Gastrocnemius medialis (tissue), 4 donors: ENCODE measurements at places on chromosomes 4 and X.
A peak's percentile ranks its signal among the peaks of the same experiment; 100 is the strongest.

DNA sequence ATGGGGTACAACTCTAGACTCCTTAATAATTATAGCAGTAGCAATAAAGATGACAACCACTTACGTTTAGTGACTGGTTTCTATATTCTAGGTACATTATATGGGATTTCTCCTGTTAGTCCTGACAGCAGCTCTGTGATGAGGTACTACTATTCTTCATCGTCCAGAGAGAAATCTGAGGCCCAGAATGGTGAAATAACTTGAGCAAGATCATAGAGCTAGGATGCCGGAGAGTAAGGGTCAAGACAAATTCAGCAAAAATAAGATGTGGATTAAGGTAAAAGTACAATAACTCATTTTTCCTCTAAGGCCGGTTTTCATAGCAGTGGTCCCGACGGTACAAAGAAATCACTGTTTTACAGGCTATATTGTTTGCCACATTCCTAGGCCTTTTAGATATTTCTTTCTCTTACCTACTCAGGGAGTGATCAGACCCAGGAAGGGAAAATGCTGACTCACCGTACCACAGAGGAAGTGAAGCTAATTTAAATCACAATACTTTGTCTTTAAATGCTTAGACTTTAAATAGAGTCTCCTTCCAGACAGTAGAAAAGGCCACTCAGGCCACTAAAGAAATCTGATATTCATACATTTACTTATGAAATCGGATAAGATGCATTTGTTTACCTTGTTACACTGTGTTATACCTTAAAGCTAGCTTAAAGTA is 2023.0 kb upstream of the AGA start:
- no peak for DNase-seq

- no peak for DNase-seq
These were observed 7.6 kb downstream of the KLF3 start for GRCh38 chr4:38671592-38671940.

GRCh38 chr4:42048394-42048793 is 58.1 kb downstream of the SLC30A9 start:
- no peak for DNase-seq

GRCh38 chrX:74949717-74950116 is 24.5 kb upstream of the NEXMIF start:
- DNase-seq: no peak

DNA sequence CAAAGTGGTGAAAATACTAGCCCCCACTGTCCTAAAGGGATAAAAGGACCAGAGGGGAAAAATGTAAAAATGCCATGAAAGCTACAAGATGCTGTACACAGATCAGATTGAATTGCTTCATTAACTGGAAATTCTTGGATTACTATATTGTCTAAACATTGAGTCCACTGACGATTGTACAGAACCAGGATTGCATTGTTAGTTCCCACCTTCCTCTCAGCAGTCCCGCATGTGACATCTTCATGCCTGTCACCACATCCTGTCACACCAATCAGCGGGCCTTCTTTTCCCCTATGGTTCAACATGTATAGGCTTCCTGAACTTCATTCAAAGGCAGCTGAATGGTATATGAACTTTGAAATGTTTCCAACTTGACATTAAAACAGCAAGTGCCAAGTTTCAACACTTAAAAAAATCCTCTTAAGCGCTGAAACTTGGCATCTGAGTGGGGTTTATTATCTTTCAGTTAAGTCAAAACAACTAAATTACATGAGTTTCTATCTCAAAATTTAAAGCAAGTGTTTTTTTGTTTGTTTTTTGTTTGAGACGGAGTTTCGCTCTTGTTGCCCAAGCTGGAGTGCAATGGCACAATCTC is 24.6 kb downstream of the ZRSR2 start:
- no peak for DNase-seq

DNA sequence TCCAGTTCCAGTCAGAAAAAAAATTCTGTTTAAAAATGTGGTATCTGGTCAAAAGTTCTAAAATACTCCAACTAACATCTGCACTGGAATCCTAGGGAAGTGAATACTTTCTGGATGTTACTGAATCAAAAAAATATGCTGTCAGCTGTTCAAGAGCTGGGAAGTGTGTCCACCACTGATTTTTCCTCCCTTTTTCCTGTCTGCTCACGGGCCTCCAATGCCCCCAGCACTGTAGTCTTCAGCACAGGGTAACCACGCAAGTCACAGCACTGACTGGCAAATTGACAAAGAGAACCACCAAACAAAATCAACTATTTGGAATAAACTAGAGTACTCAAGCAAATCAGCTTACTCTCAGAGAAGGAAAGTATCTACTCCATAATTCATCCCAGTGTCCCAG is 9.9 kb downstream of the VEGFC start:
- DNase-seq: no peak

DNA sequence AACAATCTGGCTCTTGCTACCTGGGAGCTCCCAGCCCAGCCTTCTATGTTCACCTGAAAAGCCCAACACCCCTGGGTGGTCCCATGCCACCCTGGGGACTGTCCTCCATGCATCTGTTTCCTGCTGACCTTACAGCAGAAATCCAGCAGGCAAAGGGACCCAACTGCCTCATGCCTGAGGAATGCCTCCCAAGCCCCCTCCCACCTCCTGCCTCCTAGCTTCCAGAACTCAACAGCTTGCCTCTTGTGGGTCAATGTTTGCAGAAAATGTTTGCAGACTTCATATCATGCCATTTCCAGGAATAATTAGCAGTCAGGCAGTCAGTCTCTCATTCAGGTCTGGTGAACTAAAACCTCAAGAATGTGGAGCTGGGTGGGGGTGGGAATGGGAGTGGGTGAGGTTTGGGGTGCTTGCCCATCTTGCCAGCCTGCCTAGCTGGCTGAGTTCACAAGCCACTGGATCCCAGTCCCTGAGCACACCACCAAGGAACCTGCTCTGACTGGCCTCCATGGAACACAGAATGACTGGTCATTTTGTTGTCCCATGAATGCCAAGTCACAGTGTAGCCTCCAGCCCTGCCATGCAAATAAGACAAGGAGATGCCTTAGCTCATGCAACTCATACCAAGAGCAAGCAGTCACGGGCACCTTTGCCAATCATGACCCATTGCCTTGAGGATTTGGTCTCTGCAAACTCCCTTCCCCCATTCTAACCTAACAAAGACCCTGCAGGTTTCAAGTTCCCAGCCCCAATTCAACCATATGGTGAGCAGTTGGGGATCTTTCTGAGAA is 12.1 kb upstream of the PLAC1 start:
- peak; percentile 9 for DNase-seq

- no peak for DNase-seq
These were observed 176.5 kb downstream of the GBA3 start for GRCh38 chr4:22869235-22869634.

DNA sequence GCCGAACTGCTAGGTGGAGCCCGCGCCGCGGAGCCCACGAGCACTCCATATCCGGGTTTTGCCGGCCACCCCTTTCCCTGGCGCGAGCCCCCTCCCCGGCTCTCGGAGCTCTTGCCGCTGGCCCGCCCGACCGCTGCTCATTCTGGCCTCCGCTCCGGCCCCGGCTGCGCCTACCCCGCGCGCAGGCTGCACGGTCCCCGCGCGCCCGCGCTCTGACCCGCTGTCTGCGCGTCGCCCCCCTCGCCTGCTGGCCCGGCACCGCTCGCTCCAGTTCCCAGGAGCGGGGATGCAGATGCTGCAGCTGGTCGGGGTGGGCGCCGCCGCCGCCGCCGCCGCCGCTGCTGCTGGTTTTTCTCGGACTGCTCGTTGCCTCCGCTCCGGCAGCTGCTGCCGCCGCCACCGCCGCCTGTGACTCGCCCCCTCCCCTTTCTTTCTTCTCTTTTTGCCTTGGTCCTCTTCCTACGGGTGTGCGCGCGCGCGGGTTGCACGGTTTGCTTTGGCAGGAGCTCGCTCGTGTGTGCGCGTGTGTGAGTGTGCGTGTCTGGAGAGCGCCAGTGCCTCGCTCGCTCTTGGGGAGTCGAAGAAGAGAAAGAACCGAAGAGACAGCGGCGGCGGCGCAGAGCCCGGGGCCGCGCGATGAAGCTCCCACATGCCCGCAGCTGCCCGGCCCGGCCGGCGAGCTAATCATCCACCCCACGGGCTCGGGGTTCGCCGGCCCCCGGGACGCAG is at the start of gene ADGRL3:
ADGRL3 (plus strand) TSS at position 140 of the 729 bp plus-strand sequence.
- no peak for DNase-seq

DNA sequence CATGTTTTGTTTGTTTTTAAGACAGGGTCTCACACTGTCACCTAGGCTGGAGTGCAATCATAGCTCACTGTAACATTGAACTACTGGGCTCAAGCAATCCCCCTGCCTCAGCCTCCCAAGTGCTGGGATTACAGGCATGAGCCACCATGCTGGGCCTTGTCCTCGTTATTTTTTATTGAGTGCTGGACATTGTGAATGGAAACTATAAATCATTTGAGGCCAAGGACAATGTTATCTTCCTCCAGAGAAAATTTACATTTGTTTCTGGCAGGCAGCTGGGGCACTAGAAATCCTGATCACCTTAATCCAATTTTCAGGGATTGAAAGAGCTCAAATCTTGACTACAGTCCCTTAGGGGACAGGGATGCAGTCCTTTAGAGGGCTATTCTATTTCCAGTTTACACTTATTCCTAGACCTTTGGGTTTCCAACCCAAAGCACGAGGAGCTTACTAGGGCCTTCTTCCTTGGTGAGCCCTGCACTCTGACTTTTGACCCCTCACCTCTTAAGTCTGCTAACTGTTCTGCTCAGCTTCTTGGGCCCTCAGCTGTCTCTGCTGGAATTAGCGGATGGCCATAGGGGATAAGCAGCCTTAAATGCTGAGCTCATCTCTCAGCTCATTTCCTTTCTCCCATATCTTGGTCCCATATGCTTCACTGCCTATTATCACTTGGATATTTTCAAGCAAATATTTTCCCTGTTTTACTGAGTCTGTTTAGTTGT is 23.0 kb upstream of the PDZD4 start:
- no peak for DNase-seq

DNA sequence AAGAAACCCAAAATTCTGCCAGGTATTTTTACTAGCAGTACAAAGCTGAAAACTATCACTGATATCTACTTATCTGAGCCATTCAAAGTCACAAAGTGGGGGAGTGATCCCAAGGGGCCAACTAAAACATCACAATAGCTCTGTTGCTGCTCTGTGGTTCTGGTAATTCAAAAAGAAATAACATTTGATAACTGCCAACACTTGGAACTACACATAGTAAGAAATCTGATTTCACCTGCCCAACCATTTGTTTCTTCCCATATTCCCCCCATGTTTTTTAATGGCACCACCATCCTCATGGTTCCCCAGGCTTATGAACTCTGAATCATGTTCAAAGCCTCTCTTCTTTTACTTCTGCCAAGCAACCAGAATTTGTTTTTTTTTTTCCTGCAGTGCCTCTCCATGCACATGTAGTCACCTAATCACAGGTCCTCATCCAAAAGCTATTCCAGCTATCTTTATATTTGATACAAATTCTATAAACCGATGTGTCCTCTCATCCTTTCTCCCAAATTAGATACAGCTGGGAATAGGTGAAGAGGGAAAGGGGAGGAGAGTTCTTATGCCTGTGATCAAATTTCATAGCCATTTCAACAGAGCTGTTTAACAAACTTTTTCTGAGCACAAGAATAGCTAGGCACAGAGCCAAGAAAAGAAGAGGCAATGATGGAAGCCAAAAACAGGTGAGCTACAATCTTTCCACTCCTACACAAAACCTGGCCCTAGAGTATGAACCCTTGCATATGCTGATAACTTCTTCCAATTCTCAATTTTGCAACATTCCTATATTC is 7.7 kb downstream of the AMMECR1 start:
- DNase-seq: no peak

DNA sequence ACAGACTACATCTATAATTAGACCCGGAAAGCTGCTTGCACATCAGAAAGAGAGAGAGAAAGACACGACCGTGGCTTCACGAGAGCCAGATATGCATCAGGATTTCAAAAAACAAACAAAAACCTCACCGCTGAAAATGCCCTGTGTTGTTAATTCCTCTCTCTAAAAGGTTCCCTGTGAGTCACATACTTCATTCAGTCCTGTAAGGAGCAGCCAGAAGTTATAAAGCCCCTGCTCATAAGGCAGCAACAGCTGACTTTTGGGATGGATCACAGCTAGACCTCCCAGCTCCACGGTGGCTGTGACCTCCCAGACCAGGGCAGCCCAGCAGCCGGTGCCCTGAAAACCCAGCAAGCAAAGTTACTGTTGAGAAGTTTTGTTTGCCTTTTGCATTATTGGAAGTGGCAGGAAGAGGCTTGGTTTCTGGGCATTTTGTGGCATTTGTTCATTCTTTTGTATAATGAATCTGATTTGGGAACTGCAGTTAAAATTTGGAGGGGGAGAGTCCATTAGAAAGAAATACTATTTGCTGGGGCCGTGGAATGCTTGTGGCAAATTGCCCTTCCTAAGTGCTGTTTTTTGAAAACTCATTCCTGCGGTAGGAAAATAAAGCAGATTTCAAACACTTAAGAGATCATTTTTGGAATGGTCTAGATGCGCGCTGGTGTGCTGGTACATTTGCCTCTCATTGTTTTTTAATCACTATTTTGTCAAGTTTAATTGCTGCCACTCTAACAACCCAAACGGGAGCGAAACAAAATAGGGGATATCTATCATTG is 520.4 kb downstream of the BCOR start:
- no peak for DNase-seq

DNA sequence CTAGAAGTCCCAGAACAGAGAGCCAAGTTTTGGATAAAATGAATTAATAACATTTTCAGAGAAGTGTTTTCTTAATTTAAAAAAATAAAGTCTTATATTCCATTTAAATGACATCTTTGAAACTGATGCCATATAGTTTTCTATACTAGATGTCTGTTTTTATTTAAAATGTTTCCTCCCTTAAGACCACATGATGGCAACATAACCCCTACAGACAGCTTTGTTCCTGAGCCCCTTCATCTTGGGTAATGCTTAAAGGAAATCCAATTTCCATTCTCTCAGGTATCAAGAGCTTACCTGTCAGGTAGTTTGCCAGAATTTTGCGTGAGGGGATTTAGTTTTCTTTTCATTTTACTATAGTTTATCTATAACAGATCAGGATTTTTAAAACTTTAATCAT is 181.4 kb upstream of the UGT8 start:
- no peak for DNase-seq

- DNase-seq: peak; percentile 15
These were observed 114.9 kb upstream of the FAM9B start for GRCh38 chrX:9148615-9149399.

DNA sequence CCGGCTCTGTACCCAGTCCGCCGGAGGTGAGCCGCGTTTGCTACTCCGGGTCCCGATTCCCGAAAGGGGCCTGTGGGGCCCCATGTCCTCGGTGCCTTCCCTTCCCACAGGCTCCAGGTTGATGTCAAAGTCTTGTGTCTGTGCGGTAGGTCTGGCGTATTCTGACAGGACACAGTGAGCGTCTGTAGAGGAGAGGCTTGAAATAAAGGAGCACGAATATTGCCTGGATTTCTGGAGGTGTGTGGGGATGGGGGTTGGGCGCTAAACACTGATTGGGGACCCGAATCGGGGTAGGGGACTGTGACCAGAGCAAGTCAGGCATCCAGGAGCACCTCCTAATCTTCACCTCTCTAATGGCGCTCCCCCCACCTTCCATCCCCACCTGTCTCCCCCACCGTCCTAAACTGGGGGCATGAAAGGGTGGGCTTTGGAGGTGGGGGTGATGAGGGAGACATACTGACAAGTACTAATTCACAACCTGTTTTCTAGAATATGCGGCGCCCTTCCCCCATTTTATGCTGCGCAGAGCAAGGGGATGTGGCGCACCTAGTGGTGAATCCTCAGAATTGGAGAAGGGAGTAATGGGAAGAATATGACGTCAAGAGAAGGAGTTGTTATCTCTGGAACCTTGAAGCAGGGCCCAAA is 855 bp downstream of the GPRASP2 start:
- peak; percentile 9 for DNase-seq
